ENCODE measurements at places on chromosomes 2 and 18. TPM values are rescaled to one million over a fixed set of nuclear protein-coding genes. Genes with fewer than 3 reads are reported as not detected.

DNA sequence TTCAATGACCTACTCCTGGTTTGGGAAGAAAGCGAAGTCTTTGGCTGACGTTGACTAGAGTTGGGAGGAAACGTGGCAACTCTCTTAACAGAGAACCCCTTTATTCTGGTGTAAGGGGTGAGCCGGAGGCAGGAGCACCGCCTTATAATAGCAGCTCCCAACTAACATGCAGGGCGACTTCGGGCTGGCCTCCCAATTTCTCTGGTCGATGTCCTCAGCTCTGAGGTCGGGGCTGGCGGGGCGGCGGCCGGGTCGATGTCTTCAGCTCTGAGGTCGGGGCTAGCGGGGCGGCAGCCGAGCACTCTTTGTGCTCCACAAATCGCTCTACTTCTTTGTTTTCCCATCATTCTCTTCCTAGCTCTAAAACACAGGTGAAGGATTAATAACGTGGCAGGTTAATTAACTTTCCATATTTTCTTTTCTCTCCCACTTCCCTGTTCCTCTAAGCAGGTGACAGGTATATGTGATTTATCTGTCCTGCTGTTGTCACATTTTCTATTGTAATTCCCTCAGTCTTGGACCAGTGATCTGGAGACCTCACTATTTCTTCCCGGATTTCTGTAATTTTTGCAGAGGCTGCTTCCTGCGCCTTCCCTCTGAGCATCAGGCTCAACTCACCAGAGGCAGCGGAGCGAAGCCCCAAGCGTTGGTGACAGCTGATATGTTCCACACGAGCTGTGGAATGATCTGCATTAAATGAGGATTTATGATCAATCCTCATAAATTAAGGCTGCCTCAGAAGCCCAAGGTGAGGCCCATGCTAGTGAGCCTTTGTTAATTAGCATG is 64.3 kb downstream of the ACKR3 start:
- no peak for DNase-seq

GRCh38 chr2:37851428-37851827 is 73.7 kb upstream of the RMDN2 start:
- DNase-seq, result no peak

GRCh38 chr2:22002066-22002465 is 878.3 kb downstream of the TDRD15 start:
- DNase-seq, result no peak

Gene NEU2
- total RNA-seq, result not detected

Gene PRSS56
- not detected for total RNA-seq

All from activated CD4-positive, alpha-beta memory T cell treated with anti-CD3 and anti-CD28 coated beads, Interleukin-2, amount 10 ng/mL, durations not matched to agents 7 days and 5 days (primary cell).